ENCODE measurements at places on chromosomes 12 and 14.
A peak's percentile ranks its signal among the peaks of the same experiment; 100 is the strongest.

GRCh38 chr12:110699591-110700445 is 10.9 kb upstream of the HVCN1 start:
- DNase-seq = no peak

DNA sequence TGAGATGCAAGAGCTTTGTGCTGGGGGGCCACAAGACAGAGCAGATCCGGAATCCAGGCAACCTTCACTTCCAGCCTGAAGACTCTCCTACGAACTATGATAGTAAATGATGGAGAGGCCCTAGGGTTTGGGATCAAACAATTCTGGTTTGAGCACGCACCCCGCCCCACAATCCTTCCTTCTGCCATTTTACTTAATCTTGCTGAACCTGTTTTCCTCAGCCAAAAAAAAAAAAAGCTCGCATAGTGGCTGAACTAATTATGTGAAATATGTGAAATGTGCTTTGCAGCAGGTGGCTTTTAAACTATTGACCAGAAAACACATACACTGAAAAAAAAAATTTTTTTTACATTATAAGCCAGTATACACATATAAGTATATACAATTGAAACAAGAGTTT is 667 bp upstream of the ITFG2 start:
- no peak for DNase-seq

- peak; percentile 5 for DNase-seq
These were observed 16.3 kb upstream of the NFYB start for GRCh38 chr12:104154286-104154685.

GRCh38 chr12:121357331-121357730 is 5.1 kb upstream of the ANAPC5 start:
- DNase-seq = no peak

- peak; percentile 50 for DNase-seq
These were observed 19.4 kb downstream of the ACVRL1 start for GRCh38 chr12:51926718-51927117.

DNA sequence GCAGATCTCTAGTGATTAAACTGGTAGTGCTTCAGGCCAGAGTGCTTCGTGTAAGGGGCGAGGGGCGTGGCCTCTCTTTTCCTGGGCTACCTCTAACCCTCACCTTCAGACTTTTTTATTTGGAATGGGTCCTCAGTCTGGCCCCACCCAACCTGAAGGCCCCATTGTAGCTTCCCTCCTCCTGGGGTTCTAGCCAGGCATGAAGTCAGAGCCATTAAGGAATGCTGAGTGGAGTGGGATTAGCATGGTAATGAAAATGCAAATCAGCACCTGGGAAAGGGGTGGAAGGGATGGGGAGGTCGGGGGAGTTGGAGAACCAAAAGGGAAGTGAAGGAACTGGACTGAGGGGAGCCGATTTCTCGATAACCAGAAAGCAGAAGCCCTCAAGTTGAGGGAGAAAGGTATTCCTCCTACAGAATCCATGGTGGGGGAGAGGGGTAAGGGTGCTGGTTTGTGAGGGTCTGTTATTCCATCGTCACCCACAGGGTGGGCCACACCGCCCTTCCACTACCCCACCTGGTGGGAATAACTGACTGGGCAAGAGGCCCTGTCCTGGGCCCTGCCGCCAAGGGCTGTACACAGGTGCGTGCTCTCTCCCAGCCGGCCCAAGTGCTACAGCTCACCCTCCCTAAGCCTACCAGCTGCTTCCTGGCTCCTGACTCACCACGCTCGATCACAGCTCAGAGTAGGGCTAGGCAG is 14.1 kb downstream of the ZFHX2 start:
- DNase-seq = no peak

- no peak for DNase-seq
These were observed 70.2 kb downstream of the TUNAR start for GRCh38 chr14:95946867-95947266.

GRCh38 chr12:2035431-2036055 is 17.2 kb upstream of the CACNA1C start:
- no peak for DNase-seq

DNA sequence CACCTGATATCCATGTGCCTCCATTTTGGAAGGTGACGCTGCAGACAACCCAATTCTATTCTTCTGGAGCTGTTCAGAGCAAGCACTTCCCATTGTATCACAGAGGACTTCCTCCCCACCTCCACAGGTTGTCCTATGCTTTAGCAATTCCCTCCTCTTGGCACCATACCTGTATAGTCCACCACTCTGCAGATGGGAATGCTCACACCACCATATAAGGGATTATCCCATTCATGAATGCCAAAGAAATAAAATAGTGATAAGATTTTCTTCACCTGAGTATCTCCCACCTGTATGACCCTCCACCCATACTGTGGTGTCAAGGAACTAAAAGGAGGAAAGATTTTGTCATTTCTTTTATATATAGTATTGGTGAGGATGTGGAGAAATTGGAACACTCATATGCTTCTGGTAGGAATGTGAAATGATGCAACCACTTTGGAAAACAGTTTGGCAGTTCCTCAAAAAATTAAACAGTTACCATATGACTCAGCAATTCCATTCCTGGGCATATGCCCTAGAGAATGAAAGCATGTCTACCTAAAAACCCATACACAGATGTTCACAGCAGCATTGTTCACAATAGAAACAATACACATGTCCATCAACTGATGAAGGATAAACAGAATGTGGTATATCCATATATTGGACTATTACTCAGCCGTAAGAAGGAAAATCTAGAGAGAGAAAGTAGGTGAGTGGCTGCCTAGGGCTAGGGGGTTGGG is 75.2 kb downstream of the FIGNL2 start:
- DNase-seq = no peak

GRCh38 chr14:22422238-22422637 is 166.8 kb downstream of the DAD1 start:
- no peak for DNase-seq

- DNase-seq = no peak
These were observed 28.9 kb upstream of the EML1 start for GRCh38 chr14:99764222-99764706.

DNA sequence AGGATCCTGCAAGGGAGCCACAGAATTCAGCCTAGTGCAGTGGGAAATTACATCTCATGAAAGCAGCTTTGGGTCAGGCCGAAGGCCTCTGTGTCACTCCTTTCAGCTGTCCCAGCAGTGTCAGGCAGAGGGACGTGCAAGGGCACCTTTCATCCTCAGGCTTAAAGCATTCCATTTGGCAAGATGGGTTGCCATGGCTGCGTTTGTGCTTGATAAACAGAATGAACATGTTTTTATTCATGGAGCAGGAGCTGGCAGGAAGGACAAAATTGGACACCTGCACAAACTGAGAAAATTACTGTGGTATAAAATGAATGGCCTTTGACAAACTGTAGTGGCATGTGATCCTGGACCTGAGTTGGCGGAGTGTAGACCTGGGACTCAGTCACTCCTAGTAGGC is 29.4 kb downstream of the ACAD10 start:
- no peak for DNase-seq

GRCh38 chr14:21093769-21094681 is 4.4 kb downstream of the ZNF219 start:
- no peak for DNase-seq

DNA sequence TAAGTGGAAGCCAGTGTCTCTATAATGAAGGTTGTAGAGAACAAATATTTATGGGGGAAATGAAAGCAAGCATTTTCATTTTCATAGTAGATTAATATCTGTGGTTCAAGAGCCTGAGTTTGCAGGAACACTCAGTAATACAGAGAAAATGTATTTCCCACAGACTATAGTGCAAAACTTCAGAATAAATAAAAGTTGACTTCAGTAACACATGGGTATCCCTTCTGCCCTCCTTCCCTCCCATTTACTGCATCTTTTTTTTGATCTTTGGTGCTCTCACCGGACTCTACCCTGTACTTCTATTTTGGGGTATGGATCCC is 75.3 kb upstream of the AMN1 start:
- DNase-seq = no peak

- no peak for DNase-seq
These were observed 3.8 kb downstream of the TXNRD1 start for GRCh38 chr12:104219361-104219892.

- no peak for DNase-seq
These were observed 84.1 kb upstream of the BCL11B start for GRCh38 chr14:99356031-99356608.

GRCh38 chr14:54137614-54137961 is 181.0 kb upstream of the BMP4 start:
- no peak for DNase-seq

- DNase-seq = no peak
These were observed 15.7 kb downstream of the CLEC4C start for GRCh38 chr12:7731486-7731885.

DNA sequence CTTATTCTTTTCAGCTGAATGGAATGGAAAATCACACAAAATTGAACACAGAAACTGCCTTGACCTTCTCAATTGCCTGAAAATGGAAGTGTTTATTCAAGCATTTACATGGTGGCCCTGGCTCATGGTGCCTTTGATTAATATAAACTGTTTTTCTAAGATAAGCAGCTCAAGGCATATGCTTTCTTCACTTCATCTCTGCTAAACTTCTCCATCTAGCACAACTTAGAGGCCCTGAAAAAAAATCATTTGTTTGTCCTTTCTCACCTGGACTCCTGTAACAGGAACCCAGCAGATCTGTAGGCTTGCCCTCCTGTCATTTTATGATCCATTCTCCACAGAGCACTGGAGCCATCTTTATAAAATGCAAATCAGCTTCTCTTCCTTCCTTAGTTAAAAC is 117.5 kb upstream of the KRR1 start:
- DNase-seq = no peak

GRCh38 chr14:50822501-50823042 is 8.4 kb downstream of the NIN start:
- DNase-seq = no peak

GRCh38 chr12:117685110-117685926 is 283.5 kb downstream of the KSR2 start:
- no peak for DNase-seq

DNA sequence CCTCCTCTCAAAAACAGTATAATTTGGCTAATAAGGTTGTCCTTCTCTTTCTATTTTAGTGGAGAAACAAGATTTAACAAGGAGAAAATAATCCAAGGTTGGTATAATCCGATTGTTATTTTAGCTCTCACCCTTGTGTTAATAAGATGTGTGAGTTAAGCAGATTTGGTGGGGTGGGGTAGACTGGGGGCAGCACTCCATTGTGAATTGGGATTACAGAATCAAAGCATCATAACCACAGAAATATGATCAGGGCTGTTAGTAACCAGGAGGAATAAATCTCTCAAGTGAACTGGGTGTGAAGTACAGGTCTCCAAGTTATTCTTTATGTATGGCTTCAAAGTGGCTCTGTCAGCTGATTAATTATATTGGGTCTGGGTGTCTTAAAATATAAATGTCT is 10.2 kb downstream of the TIGAR start:
- no peak for DNase-seq

DNA sequence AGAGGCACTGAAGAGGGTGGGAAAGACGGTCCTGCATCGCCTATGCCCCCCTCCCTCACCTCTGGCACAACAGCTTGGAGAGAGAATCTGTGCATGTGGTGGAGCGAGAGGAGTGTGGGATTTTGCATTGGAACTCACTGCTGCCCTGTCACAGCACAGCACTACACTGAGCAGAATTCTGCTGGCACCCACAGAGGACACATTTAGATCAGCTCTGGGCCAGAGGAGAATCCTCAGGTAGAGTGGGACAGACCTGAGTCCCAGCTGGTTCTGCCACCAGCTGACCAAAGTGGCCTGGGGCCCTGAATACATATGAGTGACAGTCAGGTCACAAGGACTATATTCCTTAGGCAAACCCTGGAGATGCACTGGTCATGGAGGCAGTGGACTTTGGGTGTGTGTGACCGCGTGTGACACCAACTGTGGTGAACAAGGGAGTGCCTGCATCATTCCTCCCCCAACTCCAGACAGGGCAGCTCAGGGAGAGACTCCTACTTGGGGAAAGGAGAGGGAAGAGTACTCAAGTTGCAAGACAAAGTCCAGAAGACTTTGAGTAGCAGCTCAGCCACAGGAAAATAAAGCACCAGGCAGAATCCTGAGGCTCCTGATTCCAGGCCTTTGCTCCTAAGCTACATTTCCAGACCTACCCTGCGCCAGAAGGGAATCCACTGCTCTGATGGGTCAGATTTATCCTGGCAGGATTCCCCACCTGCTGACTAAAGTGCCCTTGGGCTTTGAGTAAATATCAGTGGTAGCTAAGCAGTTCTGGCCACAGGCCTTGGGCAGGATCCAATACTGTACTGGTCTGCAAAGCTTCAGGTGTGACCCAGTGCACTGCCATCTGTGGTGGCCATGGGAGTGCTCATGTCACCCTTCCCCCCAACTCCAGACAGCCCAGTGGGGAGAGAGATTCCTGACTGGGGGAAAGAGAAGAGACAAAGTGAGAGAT is 10.6 kb upstream of the ACOT1 start:
- DNase-seq = no peak

DNA sequence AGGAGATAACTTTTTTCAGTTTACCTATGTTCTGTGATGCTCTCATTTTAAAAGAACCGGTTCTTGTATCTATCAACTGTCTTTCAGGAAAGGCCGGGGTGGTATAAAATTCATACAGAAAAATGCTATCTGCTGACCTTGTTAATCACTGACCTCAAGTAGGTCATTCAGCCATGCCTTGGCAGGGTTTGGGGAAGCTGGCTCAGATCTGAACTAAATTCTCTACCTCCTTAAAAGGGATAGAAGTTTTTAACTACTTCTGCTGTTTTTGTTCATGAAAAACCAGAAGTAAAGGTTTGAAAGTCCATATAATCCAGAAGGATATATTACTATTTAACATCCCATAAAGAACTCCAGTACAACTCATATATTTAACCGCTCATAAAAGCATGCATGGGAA is 10.1 kb downstream of the MYRFL start:
- no peak for DNase-seq

GRCh38 chr14:104168603-104169002 is 30.2 kb downstream of the KIF26A start:
- no peak for DNase-seq

DNA sequence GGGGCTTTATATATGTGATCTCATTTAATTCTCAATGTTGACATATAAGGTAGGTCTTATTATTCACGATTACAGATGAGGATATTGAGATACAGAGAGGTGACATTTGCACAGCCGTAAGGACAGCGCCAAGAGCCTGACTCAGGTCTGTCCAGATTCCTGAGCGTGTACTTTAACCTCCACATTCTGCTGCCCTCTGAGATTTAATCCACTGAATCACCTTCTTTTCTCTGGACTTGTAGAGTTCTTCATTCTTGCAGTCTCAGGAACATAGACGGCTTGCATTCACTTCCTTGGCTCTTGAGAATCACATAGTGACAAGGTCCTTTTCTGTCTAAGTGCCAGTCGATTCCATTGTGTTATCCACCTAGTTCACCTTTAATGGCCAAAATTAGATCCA is 141.0 kb upstream of the ARHGAP5 start:
- DNase-seq = no peak

DNA sequence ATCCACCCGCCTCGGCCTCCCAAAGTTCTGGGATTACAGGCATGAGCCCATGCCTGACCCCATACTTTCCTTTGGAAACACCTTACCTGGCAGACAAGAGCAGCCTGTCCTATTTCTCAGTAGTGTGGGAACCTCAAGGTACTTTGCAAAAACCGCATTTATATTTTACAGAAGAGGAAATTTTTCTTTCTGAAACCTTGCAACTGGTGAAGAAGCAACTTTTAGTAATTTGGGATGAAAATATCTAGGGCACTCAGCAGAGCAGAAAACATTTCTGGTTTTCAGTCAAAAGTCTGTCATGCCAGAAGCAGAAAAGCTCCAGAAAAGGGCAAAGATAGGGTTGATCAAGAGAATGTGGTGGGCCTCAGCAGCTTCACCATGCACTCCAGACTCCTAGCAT is 21.2 kb downstream of the HVCN1 start:
- DNase-seq = no peak

- no peak for DNase-seq
These were observed 2.8 kb downstream of the ADSS1 start for GRCh38 chr14:104726600-104727451.

- DNase-seq = no peak
These were observed 30.2 kb downstream of the ARL6IP4 start for GRCh38 chr12:123010681-123011080.

Data from CD4-positive, alpha-beta T cell treated with Interleukin-21 for 1 hour (primary cell).